ENCODE measurements at places on chromosomes 6 and 20. TPM values are rescaled to one million over a fixed set of nuclear protein-coding genes. Genes with fewer than 3 reads are reported as not detected.
A peak's percentile ranks its signal among the peaks of the same experiment; 100 is the strongest.

DNA sequence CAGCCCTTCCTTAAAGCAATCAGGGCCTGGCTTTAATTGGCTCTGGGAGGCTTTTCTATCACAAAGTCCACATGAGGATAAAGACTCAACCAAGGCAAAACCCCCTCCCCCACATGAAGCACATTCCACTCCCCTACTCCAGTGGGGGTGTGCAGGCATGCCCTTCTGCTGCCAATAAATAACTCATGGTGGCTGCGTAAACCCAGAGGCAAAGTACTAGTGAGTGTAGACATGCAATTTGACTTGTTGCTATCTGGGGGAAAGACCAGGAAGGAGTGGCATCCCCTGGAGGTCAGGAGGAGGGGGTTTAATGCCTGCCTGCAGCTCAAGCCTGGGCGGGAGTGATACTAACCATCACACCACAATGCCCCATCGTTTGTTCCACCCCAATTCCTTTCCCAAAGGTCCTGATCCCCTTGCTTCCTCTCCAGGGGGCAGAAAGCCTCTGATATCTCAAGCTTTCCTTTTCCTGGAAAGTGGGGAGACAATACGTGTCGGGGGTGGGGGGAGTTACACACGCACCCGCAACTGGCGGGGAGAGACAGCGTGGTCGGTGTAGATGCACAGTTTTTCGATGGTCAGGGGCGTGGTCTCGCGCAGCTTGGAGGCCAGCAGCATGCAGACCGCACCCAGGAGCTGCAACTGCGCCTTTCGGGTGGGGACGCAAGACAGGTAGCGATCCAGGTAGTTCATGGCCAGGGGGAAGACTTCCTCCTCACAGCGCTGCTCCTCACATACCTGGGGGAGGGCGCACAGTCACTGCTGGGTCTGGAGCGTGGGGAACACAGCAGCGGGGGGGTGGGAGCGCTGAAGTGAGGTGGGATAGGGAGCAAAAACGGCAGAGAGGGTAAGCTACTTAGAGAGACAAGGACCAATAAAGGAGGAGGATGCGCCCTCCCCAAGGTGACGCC, 1.5 kb downstream of the CCND3 start:
- no peak for DNase-seq
- H3K4me3 ChIP-seq = peak overlapping the region; percentile 88
- H3K27me3 ChIP-seq = no peaks in the 10 kb centered on the region
- H3K4me1 ChIP-seq = peaks cover 32% of the 10 kb centered on the region
- peak overlapping the region; percentile 42 for H3K27ac ChIP-seq

- DNase-seq = no peak
- H3K36me3 ChIP-seq = no peaks in the 10 kb centered on the region
- no peaks in the 10 kb centered on the region for H3K4me1 ChIP-seq
- H3K27ac ChIP-seq = no peak overlapping the region
Observed at GRCh38 chr6:52077961-52078625, 9.3 kb downstream of the PKHD1 start.

DNA sequence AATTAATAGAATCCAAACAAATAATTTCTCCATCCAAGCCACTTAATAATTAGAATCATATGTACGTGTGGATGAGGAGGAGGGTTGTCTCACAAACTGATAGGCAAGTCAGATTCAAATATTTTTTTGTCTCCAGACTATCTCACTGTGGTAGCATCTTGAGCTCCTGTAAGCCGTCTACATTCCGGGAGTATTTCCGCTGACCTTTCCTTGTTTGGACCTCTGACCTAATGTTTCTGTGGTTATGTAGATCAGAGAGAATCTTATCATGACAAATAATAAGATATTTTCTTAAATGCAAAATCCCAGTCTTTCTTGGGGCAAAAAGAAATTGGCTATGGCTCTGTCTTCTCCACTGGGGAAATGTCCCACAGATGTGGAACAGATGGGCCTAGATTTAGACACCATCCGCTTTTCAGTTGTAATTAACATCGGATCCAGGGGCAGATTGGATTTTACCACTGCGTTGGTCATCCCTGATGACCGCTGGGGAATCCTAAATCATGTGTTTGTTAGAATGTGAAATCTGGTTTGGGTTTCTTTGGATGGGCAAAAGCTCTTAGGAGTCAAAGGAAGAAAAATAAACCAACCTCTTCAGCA, 197.1 kb upstream of the RIN2 start:
- no peak for DNase-seq
- no peak overlapping the region for H3K4me3 ChIP-seq
- H3K27me3 ChIP-seq = no peaks in the 10 kb centered on the region
- no peak overlapping the region for H3K27ac ChIP-seq

DNA sequence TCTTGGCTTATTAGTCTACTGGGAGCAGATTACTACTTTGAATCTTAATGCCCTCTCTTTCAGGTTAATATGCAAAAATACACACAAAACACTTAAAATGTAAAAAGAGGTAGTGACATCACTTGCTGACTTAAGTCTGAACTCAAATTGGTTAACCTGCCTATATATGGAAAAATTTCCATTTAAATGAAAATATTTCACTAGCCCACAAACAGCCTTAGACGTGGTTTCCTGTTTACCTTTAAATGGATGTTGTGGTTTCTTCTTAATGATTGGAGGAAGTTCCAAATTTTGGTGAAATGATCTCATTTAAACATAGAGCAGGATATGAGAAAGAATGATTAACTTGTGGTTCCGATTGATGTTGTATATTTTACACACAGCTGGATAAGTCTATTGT, 553.7 kb downstream of the CD109 start:
- H3K36me3 ChIP-seq = no peaks in the 10 kb centered on the region
- no peaks in the 10 kb centered on the region for H3K27me3 ChIP-seq
- no peak overlapping the region for H3K27ac ChIP-seq
- H3K4me1 ChIP-seq = peaks cover 20% of the 10 kb centered on the region
- H3K4me3 ChIP-seq = no peak overlapping the region

DNA sequence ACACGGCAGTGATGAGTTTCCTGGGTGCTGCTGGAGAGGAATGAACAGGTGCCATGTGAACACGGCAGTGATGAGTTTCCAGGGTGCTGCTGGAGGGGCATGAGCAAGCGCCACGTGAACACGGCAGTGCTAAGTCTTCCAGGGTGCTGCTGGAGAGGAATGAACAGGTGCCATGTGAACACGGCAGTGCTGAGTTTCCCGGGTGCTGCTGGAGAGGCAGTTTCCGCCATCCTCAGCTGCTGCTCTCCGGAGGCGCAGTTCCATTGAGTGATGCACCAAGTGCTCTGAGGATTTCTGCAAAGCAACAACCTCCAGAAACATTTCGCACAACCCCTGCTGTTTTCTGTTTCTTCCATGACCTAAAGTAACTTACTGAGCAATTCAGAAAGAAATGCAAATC, 155.4 kb downstream of the SMOC2 start:
- no peaks in the 10 kb centered on the region for H3K36me3 ChIP-seq
- H3K4me3 ChIP-seq = no peak overlapping the region
- no peaks in the 10 kb centered on the region for H3K27me3 ChIP-seq
- no peaks in the 10 kb centered on the region for H3K4me1 ChIP-seq

- H3K4me1 ChIP-seq = no peaks in the 10 kb centered on the region
- H3K27ac ChIP-seq = no peak overlapping the region
- no peak for DNase-seq
Observed at GRCh38 chr6:111686932-111687266, 81.2 kb upstream of the TRAF3IP2 start.

DNA sequence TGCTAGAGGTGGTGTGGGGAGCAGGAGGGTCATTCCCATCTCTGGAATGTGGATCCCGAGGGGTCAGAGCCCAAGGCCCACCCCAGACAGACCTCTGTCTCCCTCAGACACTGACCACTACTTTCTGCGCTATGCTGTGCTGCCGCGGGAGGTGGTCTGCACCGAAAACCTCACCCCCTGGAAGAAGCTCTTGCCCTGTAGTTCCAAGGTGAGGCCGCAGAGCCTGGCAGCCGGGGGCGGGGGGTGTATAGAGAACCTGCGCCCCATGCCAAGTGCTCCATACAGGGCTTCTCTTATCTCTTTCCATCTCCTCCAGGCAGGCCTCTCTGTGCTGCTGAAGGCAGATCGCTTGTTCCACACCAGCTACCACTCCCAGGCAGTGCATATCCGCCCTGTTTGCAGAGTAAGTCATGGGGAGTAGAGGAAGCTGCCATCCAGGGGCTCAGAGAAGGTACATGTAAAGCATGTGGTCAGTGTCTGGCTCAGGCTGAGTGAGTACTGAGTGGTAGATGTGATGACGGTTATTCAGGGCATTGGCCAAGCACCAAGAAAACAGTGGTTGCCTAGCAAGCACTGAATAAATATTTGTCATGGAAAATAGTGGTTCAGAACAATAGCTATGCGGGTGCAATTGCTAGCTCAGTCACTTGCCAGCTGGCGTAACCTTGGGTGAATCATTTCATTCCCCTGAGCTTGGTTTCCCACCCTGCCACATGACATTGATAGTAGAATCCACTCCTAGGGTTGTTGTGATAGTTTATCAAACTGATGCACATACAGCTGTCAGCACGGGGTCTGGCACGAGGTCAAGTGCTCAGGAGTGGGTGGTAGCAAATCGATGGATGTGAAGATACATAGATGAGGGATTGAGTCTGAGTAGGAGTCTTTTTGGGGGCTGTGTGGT, 3.5 kb downstream of the PIGT start:
- peak overlapping the region; percentile 62 for H3K27ac ChIP-seq
- no peak overlapping the region for H3K4me3 ChIP-seq
- H3K27me3 ChIP-seq = no peaks in the 10 kb centered on the region
- H3K4me1 ChIP-seq = peaks cover 25% of the 10 kb centered on the region

GRCh38 chr6:150697515-150697914, 97.8 kb downstream of the PLEKHG1 start:
- no peak overlapping the region for H3K4me3 ChIP-seq
- no peak for DNase-seq
- no peaks in the 10 kb centered on the region for H3K27me3 ChIP-seq
- H3K27ac ChIP-seq = no peak overlapping the region
- H3K4me1 ChIP-seq = no peaks in the 10 kb centered on the region
- H3K36me3 ChIP-seq = no peaks in the 10 kb centered on the region

GRCh38 chr6:7974938-7975763, 64.6 kb upstream of the TXNDC5 start:
- H3K4me1 ChIP-seq = peaks cover 3% of the 10 kb centered on the region
- no peak overlapping the region for H3K4me3 ChIP-seq
- H3K27ac ChIP-seq = no peak overlapping the region
- no peaks in the 10 kb centered on the region for H3K36me3 ChIP-seq

- no peak for DNase-seq
- H3K36me3 ChIP-seq = peaks cover 1% of the 10 kb centered on the region
- H3K4me3 ChIP-seq = no peak overlapping the region
- H3K27ac ChIP-seq = no peak overlapping the region
- no peaks in the 10 kb centered on the region for H3K27me3 ChIP-seq
- no peaks in the 10 kb centered on the region for H3K4me1 ChIP-seq
Observed at GRCh38 chr6:4879741-4880275, 103.6 kb downstream of the CDYL start.

DNA sequence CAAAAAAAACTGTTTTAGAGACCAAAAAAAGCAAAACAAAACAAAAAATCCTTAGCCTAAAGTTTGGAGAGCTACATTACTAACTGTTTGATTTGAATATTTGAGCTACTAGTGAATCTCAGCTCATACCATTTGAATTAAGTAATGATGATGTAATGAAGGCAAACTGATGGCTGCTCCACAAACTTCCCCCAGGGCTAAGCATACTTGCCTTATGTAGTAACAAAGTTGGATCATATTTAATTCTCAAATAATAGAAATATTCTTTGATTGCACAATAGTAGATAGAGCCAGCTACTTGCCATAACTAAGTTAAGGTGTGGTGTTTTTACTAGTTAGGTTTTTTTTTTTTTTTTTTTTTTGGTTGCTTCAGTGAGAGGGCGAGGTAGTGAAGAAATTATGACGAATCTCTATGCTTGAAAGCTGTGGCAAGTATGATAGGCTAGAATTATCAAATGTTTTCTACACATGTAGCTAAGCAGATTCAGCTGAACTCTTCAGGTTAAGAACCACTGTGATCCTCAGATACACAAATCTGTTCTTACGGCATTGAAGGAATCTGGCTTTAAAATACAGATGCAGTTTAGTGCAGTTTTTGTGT, 2.9 kb downstream of the RAB32 start:
- H3K36me3 ChIP-seq = peaks cover 3% of the 10 kb centered on the region
- no peak overlapping the region for H3K4me3 ChIP-seq
- peak; percentile 90 for DNase-seq
- no peaks in the 10 kb centered on the region for H3K27me3 ChIP-seq

- H3K36me3 ChIP-seq = no peaks in the 10 kb centered on the region
- DNase-seq = no peak
- H3K4me3 ChIP-seq = no peak overlapping the region
- H3K27ac ChIP-seq = no peak overlapping the region
Observed at GRCh38 chr6:88665131-88665530, 298.3 kb downstream of the RNGTT start.

GRCh38 chr6:2378891-2379652, 133.7 kb upstream of the GMDS start:
- H3K36me3 ChIP-seq = no peaks in the 10 kb centered on the region
- H3K4me1 ChIP-seq = peaks cover 11% of the 10 kb centered on the region
- no peaks in the 10 kb centered on the region for H3K27me3 ChIP-seq
- H3K27ac ChIP-seq = peak overlapping the region; percentile 64

DNA sequence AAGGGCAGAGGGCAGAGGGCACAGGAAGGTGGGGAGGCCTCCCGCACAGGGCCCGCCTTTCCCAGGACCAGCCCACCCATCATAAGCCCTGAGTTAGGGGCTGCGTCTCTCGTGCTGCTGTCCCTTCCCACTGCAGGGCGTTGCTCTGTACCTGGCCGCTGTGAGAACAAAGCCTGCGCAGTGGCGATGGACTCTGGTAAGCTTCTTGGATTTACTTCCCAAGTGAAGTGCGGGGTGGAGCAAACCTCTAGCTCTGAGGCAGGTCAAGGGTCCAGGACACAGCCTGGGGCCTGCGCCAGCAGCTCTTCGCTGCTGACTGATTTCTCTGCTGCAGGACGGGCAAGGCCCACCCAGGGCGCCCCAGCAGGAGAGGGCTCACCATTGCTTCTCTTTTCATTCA, 23.9 kb downstream of the INSM1 start:
- no peak for DNase-seq
- H3K4me1 ChIP-seq = no peaks in the 10 kb centered on the region
- H3K27ac ChIP-seq = no peak overlapping the region
- H3K27me3 ChIP-seq = no peaks in the 10 kb centered on the region

- H3K4me1 ChIP-seq = no peaks in the 10 kb centered on the region
- no peak for DNase-seq
- no peak overlapping the region for H3K27ac ChIP-seq
- no peaks in the 10 kb centered on the region for H3K36me3 ChIP-seq
Observed at GRCh38 chr6:146890172-146890571, 291.4 kb downstream of the ADGB start.

DNA sequence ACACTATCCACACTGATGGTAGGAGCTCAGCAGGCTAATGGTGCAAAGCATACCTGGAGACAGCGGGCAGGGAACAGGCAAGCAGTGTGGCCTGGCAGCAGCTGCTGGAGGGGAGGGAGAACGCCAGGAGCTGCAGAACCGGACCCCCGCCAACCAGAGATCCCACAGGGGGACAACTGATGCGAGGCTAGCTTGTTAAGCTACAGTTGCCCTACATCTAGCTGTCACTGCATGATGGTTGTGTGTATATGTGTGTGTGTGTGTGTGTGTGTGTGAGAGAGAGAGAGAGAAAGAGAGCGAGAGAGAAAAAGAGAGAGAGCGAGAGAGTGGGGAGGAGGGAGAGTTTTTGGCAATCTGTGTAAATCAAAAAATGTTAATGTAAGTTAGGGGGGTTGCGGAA, 69.7 kb upstream of the NHSL1 start:
- H3K27ac ChIP-seq = no peak overlapping the region
- DNase-seq = no peak
- no peaks in the 10 kb centered on the region for H3K36me3 ChIP-seq
- no peaks in the 10 kb centered on the region for H3K27me3 ChIP-seq
- peaks cover 19% of the 10 kb centered on the region for H3K4me1 ChIP-seq

The LST1 gene
- not detected for polyA plus RNA-seq

The TMEM217 gene
- polyA plus RNA-seq = 0.80 TPM

The KIF6 gene
- 0.14 TPM for polyA plus RNA-seq

The OXT gene
- not detected for polyA plus RNA-seq

The ANKRD66 gene
- polyA plus RNA-seq = not detected

The CUTA gene
- 178 TPM for polyA plus RNA-seq
